ENCODE measurements at places on chromosomes 12 and 14. TPM values are rescaled to one million over a fixed set of nuclear protein-coding genes. Genes with fewer than 3 reads are reported as not detected.

Gene CAPZA3
- not detected for total RNA-seq

Gene SMOC1
- 4.3 TPM for total RNA-seq

Gene TSHR
- total RNA-seq: not detected

Gene ATXN7L3B
- total RNA-seq: 35.9 TPM

Gene PFDN5
- 243 TPM for total RNA-seq

Gene PPHLN1
- 75.8 TPM for total RNA-seq

Gene MAP1LC3B2
- total RNA-seq: 3.0 TPM

Gene OR4E2
- total RNA-seq: not detected

Gene MDP1
- total RNA-seq: 12.3 TPM

Gene PHLDA1
- 116 TPM for total RNA-seq

Gene WNT1
- not detected for total RNA-seq

Gene AQP5
- total RNA-seq: 0.43 TPM

Gene EGLN3
- total RNA-seq: 7.5 TPM

Gene KRT73
- not detected for total RNA-seq

Gene LYZ
- not detected for total RNA-seq

Gene LRP10
- total RNA-seq: 144 TPM

Gene GDF3
- total RNA-seq: not detected

Gene TAS2R50
- total RNA-seq: 0.34 TPM

Gene HNF1A
- not detected for total RNA-seq

Gene GPR68
- 10.5 TPM for total RNA-seq

Gene MYF6
- not detected for total RNA-seq

Gene CRACR2A
- 5.8 TPM for total RNA-seq

Gene WDR89
- total RNA-seq: 21.9 TPM

Gene PSME1
- 87.5 TPM for total RNA-seq

Gene JPH4
- total RNA-seq: not detected

Gene PFKM
- total RNA-seq: 32.8 TPM

Gene GALC
- total RNA-seq: 21.1 TPM

Gene CMA1
- total RNA-seq: not detected

Gene SLC10A1
- total RNA-seq: not detected

Gene ARHGDIB
- total RNA-seq: 4.8 TPM

Gene LALBA
- total RNA-seq: not detected

Gene TMEM233
- not detected for total RNA-seq

Gene C12orf50
- under 0.01 TPM for total RNA-seq
